Temporal lobe (tissue), 4 donors: ENCODE measurements at places on chromosomes 2 and 18. TPM values are rescaled to one million over a fixed set of nuclear protein-coding genes. Genes with fewer than 3 reads are reported as not detected.

Gene LYG2
- not detected for total RNA-seq

Gene UGT1A8
- total RNA-seq = not detected

Gene ZNF512
- 48.7 TPM for total RNA-seq

Gene PFN4
- 0.98 TPM for total RNA-seq

Gene HOXD10
- not detected for total RNA-seq

Gene CCDC74B
- 4.7 TPM for total RNA-seq
